8988T (cell line): ENCODE measurements at places on chromosomes 1 and 21.
A peak's percentile ranks its signal among the peaks of the same experiment; 100 is the strongest.

DNA sequence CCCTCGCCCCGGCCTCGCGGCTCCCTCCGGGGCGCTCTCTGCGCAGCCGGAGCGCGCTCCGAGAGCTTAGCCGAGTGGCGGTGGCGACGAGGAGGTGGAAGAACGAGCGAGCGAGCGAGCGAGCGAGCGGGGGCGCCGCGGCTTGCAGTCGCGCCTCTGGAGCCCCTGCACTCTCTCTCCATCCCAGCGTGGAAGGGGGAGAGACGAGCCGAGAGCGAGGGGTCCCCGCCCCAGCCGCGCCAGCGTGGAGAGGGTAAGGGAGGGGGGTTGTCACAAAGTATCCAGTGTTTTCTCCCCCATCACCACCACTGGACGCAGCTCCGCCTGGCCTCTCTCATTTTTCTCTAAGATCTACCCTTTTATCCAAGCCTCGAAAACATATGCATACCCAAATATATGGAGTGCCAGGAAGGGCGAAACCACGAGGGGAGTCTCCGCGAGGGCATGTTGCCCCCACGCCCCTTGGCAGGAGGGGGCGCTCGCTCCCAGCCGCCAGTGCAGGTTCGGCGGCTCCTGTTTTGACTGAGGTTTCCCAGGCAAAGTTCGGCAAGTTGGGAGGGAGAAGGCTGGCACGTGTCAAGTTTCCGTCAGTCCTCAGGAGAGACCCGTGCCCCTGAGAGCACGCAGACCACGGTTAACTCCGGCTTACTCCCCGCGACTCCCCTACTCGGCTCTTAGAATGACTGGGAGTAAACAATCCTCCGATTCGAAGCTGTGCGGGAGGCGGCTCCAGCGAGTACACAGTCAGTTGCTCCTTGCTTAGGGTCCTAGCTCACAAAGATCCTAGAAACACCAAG is 569 bp upstream of the DAB1 start:
- DNase-seq, result peak; percentile 49

- DNase-seq, result peak; percentile 58
These were observed 7.1 kb upstream of the CPLANE2 start for GRCh38 chr1:16243936-16244649.

- DNase-seq, result no peak
These were observed 923.8 kb downstream of the TTLL7 start for GRCh38 chr1:83075107-83075506.

- DNase-seq, result peak; percentile 63
These were observed 71.0 kb downstream of the CD46 start for GRCh38 chr1:207822602-207823451.

DNA sequence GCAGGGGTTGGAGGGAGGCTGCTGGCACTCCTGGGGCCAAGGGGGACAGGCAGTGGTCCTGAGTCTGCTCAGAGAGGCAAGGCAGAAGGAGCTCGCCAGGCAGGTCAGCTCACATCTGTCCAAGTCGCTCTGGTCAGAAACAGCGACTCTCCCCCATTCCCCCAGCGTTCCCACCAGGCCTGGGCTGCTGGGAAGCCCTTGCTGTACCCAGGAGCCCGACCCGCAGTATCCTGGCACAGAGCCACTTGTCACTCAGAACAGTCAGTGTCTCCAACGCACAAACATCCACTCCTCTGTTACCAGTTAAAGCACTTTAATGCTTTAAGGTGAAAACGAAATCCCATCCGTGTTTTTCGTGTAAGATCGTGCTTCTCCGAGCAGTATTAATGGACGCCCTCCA is 16.6 kb upstream of the CCDC27 start:
- DNase-seq, result no peak

GRCh38 chr1:94055459-94056122 is 65.4 kb downstream of the ABCA4 start:
- no peak for DNase-seq

- DNase-seq, result no peak
These were observed 106.2 kb downstream of the NIBAN1 start for GRCh38 chr1:184867866-184868689.

DNA sequence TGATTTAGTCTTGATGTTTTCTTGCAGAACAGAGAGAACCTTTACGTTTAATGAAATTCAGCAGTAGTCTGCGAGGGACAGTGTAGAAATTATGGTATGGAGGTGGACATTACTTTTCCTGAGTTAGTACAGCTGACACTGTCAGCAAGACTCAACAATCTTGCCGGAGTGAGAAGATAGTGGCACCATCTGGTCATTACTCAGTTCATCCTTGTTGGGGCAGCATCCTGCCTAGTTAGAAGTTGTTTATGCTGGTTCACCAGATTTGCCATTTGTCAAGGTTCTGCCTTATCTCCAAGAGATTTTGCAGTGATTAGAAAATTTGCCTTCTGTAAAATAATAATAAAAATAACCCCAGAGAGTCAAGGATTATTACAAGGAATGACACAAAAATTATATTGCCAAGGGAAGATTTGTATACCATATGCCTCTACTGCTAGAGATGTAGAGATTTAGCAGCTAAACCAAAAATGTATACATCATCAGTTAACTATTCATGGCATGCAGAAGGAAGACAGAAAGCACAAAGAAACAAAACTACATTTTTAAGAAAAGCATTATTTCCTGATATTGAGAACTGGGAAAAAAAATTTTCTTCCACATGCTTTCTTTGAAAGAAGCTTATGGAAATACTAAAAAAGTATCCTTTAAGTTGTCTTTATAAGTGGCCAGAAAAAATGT is 1967.4 kb downstream of the NCAM2 start:
- DNase-seq, result no peak

GRCh38 chr1:106964495-106964894 is 92.0 kb upstream of the PRMT6 start:
- no peak for DNase-seq

DNA sequence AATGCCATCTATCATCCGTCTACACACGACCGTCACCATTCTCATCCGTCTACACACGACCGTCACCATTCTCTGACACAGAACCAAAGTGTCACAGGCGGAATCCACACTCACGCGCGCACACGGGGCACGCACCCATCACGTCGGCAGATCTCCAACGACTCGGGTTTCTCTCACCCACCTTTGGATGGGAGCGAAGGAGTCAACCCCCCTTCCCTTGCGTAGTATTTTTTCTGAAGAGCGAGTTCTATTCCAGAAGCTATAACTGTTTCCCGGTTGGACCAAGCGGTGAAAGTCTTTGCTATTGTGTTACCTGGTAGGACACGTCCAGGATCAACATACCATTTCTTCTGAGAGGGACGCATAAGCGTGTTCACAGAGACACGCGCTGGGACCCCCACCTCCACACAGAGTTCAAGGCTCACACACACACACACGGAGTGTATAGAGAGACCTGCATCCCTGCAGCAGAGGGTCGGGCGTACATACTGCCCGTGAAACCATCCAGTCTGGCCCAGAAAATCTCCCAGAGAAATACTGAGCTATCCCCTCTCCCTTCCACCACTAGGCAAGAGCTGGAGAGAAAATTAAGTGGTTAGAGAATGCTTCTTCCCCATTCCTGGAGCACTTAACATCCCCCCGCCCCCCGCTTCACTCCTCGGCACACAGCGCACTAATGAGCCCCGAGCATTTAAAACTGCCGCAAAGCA is 741 bp downstream of the DUSP10 start:
- peak; percentile 25 for DNase-seq

- DNase-seq, result no peak
These were observed 98.5 kb upstream of the HIVEP3 start for GRCh38 chr1:42017259-42017658.

DNA sequence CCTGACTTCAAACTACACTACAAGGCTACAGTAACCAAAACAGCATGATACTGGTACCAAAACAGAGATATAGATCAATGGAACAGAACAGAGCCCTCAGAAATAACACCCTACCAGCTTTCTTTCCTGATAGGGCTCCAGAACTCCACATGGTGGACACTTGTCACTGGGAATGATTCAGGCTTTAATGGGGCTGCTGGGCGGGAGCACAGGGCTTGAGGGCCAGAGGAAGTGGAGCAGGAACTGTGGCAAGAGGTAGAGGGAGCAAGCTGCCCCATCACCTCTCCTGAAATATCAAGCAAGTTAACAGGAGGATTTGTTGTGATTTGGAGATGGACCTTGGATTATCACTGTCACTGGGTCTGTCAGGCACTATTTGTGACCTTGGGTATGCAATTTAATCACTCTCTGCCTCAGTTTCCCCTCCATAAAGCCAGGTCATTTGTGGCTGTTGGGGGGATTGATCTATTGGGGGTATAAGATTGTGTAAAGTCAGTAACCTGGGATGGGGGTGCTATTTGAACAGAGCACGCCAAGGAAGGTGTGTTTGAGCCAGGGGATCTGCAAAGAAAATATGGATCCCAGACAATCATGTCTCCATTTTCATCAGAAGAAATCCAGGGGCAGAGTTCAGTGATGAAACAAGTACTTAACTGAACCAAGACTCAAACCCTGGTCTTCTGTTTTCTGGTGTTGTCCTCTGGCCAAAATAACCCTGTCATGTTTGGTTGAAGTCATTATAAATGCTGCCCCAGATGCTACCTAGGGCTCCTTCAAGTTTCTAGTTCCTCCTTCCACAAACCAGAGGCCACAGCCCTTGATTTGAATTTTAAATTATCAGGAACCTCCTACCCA is 25.2 kb downstream of the ETS2 start:
- no peak for DNase-seq

GRCh38 chr21:34596561-34597271 is 18.2 kb downstream of the RCAN1 start:
- no peak for DNase-seq

GRCh38 chr1:110465038-110465813 is 14.3 kb downstream of the PROK1 start:
- no peak for DNase-seq

DNA sequence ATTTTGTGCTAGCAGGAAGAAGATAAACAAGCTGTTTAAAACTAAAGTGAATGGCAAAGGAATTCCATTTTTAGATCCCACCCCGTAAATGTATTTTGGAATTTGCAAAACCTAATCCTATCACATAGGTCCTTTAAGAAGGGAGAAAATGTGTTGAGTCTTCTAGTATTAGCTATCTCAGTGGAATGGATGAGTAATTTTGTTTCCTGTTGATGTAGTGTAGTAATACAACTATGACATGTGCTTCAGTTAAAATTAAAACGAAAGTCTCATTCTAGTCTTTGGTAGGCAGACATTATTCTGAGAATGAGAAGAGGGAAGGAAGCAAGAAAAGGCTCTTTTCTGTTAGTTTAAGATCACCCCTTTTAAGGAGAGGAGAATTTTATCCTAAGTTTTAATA is 265.9 kb upstream of the C1orf105 start:
- no peak for DNase-seq

DNA sequence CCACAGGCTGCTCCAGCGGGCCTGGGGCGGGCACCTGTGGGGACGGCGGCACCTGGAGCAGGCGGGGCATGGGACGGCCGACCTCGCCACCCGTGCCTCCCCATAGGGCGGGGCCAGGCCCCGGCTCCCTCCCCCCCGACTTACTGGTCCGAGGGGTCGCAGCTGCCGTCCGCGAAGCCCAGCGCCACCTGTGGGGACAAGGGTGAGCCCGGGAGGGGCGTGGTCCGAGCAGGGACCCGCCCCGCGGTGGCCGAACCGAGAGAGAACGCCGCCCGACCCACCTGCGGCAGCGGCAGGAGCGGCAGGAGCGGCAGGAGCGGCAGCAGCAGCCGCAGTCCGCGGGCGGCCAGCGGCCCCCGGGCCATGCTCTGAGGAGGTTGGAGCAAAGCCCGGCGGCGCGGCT is at the start of gene TMEM52:
Gene TMEM52, minus strand, starts transcription at position 379 of the 403 bp plus-strand sequence. Its CDS starts 14 bp downstream, at position 365.
- peak; percentile 68 for DNase-seq

DNA sequence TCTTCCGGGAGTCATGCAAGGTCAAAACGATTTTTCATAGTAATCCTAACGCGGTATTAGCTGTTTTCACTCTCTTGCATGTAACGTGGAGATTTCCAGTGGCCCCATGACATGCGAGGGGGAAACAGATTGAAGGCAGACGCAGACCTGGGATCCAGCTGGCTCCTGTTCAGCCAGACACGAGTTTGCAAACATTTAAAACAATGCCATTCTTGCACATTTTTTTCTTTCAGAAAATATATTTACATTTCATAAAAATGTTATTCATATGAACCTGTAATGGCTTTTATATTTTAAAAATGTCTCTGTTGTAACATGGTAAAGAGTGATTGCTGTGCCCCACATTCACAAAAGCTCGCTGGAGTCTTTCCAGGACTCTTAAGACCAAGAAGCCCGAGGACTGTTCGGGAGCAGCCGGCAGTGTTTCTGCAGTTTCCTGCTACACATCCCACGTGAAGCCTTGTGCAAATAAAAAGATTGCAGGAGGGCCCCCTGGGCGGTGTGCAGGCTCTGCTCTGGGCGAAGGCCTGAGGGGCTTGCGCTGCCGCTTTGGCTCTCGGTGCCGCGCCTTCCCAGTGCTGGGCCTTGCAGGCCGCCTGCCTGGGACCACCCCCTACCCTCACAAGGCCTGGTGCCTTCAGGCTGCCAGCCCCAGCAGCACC is 184.9 kb downstream of the DYRK1A start:
- DNase-seq, result no peak

- no peak for DNase-seq
These were observed 3.9 kb downstream of the ZNF678 start for GRCh38 chr1:227567256-227567655.

- DNase-seq, result no peak
These were observed 18.7 kb downstream of the UQCRHL start for GRCh38 chr1:15788624-15789301.

GRCh38 chr1:248686815-248687214 is 15.8 kb downstream of the OR14I1 start:
- no peak for DNase-seq

- no peak for DNase-seq
These were observed 25.5 kb downstream of the TNFRSF8 start for GRCh38 chr1:12088607-12089006.

GRCh38 chr1:60547821-60548220 is 474.3 kb upstream of the C1orf87 start:
- DNase-seq, result no peak

GRCh38 chr1:57361516-57361915 is 62.3 kb downstream of the DAB1 start:
- DNase-seq, result no peak

DNA sequence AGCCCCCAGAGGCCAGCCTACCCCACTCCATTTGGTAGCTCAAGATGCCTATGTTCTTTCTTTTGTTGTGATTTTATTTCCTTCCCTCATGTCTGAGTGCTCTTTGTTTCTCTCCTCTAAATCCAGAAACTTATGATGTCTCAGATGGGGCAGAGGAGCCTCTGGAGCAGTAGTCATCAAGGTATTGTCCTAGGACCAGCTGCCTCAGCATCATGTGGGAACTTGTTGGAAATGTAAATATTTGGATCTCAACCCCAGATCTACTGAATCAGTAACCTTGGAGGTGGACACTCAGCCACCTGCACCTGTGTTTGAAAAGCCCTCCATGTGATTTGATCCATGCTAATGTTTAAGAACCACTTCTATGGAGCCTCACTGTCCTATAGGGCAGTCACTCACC is 593.1 kb upstream of the PLXNA2 start:
- DNase-seq, result no peak
